ENCODE measurements at places on chromosomes 1 and 21.

DNA sequence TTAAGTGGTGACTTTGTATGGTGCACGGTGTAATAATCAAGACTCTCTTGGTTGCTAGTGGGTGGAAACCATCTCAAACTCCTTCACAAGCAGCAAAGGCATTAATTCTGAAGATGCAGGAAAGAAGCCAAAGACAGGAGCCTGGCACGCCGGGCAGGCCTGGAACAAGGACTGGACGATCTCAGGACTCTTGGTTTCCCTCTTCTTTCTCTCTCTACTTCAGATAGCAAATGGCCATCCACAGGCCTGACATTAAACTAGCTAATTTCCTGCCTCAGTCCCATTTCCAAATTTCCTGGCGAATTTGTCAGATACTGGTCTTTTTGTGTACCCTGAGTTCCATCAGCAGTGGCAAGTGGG, 28.2 kb downstream of the STYXL2 start:
- DNase-seq = no peak

GRCh38 chr1:206923009-206923960, 1.5 kb upstream of the FCMR start:
- DNase-seq = peak; percentile 76

GRCh38 chr1:238492271-238492670, 601.5 kb upstream of the ZP4 start:
- DNase-seq = no peak

DNA sequence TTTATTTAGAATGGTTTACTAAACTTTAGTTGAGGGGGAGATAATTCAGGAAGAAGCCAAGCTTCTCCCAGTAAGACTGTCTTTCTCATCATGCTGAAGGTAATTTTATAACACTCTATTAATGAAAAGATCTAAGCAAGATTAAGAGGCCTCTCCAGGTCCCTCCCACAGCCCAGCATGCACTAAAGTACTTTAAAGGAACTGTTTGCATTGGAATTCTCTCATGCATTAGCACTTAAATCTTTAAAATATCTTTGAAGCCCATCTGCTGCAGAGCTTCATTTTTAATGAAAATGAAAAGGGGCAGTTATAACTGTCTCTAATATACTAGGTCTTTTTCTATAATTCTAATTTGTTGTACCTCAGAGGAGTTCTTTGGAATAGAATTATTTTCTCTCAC, 1379.1 kb upstream of the ADGRL4 start:
- no peak for DNase-seq

GRCh38 chr1:22262583-22262982, 119.7 kb upstream of the WNT4 start:
- no peak for DNase-seq

DNA sequence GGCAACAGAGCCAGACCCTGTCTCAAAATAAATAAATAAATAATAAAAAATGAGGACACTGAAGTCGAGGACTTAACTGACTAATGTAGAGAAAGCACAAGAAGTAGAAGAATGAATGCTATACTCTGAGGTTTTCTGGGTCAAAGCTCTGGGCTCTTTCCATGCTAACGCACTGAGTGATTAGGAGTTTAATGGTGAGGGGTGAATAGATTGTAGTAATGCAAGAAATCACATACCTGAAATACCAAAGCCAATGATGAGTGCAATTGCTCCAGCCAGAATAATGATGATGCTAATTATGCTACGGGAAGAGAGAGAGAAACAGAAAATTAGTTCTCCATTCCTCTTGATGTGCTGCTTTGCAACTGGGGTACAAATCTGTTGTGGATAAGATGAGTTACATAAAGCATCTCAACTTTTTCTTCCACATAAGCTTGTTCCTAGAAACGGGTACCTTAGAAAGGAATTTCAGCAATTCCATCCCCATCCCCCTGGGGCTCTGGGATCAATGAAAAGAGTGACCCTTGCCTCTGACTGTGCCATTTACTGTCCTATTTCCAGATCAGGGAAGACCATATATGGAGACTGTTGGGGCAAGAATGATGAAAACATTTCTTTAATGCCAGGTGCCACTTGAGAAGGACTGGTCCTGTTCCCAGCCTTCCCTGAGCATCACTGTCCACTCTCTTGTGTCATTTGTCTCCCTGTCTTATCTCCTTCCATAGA, 40.7 kb downstream of the VTCN1 start:
- DNase-seq = no peak

- no peak for DNase-seq
Observed at GRCh38 chr1:3029481-3029961, 8.3 kb downstream of the ACTRT2 start.

DNA sequence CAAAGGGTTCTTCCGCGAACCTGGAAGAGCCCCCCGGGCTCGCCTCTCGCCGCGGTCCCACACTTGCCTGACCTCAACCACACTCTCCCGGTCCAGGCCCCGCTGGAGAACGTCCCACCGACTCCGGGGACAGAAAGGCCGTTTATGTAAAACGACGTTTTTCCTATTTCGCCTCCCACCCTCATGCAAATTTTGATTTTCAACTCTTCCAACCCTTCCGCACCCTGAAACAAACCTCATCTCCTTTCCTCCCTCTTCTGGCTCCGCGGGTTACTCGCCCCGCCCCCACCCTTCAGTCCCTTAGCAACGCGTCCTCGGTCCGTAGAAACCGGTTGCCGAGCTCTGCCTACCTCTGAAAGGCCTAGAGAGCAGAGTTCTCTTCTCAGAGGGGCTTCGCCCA, at the start of gene C1orf141:
Gene C1orf141 (minus strand): TSS at position 276 of the 400 bp plus-strand sequence. CDS start 7,730 bp downstream, outside the sequence.
- no peak for DNase-seq

- DNase-seq = no peak
Observed at GRCh38 chr1:208177656-208178055, 66.5 kb downstream of the PLXNA2 start.

DNA sequence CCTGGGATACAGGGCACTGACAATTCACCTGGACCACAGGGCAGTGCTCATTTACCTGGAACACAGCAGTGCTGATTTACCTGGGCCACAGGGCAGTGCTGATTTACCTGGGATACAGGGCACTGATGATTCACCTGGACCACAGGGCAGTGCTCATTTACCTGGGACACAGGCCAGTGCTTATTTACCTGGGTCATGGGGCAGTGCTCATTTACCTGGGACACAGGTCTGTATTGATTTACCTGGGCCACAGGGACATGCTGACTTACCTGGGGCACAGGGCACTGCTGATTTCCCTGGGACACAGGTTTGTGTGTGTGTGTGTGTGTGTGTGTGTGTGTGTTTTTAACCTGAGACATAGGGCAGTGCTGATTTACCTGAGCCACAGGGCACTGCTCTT, 261.7 kb downstream of the MATN1 start:
- no peak for DNase-seq

GRCh38 chr1:195482137-195482536, 1126.1 kb downstream of the KCNT2 start:
- DNase-seq = no peak

DNA sequence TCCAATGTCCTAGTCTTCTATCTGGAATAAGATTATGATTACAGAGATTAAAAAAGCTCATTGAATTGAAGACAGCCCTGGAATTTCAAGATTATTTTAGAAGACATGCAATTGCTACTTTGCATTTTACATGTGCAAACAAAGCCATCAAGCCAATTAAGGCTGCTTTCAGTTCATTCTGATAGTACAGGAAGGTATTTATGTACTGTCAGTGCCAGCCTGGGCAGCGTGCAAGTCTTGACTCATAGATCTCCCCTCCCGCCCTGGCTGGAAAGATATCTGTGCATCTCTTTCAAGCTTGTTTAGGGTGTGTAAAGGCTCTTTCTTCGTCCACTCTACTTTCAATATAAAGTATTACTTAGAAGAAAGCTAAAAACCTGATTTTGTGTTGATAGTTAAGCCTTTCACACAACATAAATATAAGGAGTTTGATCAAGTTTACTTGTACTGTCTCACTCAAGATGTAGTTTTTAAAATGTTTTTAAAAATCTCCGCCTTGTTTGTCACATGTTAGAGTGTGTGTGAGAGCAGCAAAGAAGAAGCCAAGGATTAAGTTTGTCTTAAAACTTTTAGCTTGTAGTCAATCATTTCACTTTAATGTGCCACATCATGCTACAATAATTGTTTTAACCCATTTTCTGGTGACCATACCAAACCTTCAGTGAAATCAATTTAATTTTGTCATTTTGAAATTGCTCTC, 13.6 kb upstream of the LYPLAL1 start:
- no peak for DNase-seq

GRCh38 chr1:211487672-211488208, 4.2 kb downstream of the RD3 start:
- DNase-seq = no peak

DNA sequence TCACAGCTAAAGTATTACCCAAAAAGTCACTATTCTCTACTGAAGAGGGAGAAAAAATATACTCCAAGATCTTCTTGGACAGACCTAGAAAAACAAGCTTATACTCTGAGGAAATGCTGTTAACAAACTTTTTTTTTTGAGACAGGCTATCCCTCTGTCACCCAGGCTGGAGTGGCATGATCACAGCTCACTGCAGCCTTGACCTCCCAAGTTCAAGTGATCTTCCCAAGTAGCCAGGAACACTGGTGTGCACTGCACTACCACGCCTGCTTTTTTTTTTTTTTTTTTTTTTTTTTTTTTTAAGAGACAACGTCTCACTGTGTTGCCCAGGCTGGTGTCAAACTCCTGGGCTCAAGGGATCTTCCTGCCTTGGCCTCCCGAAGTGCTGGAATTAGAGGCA, 17.3 kb downstream of the GLRX2 start:
- no peak for DNase-seq

GRCh38 chr21:37983336-37984095, 67.3 kb upstream of the KCNJ6 start:
- no peak for DNase-seq

GRCh38 chr1:220151454-220151853, 57.5 kb downstream of the IARS2 start:
- DNase-seq = no peak

DNA sequence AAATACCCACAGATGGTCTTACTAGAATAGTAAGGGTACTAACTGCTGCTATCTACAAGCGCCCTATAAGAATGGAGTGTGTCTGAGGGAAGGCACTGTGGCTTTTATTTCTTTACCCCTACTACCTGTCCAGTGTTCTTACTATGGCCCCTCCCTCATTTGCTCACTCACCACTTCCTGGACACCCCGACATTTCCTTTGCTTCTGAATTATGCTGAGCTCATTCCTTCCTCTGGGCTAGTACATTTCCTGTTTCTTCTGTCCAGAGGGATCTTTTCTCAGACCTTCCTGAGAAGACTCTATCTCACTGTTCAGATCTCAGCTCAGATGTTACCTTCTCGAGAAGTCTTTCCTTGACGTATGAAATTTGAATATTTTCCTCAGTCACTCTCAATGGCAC, 192.1 kb upstream of the DAB1 start:
- DNase-seq = no peak

- no peak for DNase-seq
Observed at GRCh38 chr21:16419188-16419921, 689.6 kb downstream of the USP25 start.

- DNase-seq = no peak
Observed at GRCh38 chr1:48596046-48596445, 124.0 kb upstream of the SPATA6 start.

GRCh38 chr1:228149406-228150119, at the start of gene GJC2:
Gene GJC2 (plus strand): TSS chr1:228149930. CDS start chr1:228157759, 7,829 bp downstream.
- no peak for DNase-seq

- DNase-seq = no peak
Observed at GRCh38 chr1:107626073-107626796, 338.7 kb downstream of the VAV3 start.

DNA sequence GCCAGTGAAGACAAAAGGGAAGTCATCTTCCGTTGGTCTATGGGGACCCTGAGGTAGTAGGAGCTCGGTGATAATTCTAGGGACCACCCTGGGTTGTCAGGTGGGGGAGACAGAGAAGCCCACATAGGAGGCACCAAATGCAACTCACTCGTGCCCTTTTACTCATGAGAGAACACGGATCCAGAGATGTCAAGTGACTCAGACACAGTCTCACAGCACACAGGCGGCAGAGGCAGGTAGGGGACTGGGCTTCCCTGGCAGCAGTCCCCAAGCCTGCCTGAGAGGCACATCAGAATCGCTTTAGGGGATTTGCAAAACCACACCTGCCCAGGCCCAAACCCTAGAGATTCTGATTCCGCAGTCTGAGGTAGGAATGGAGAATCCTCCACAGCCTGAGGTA, 31.3 kb upstream of the RUNX3 start:
- no peak for DNase-seq

DNA sequence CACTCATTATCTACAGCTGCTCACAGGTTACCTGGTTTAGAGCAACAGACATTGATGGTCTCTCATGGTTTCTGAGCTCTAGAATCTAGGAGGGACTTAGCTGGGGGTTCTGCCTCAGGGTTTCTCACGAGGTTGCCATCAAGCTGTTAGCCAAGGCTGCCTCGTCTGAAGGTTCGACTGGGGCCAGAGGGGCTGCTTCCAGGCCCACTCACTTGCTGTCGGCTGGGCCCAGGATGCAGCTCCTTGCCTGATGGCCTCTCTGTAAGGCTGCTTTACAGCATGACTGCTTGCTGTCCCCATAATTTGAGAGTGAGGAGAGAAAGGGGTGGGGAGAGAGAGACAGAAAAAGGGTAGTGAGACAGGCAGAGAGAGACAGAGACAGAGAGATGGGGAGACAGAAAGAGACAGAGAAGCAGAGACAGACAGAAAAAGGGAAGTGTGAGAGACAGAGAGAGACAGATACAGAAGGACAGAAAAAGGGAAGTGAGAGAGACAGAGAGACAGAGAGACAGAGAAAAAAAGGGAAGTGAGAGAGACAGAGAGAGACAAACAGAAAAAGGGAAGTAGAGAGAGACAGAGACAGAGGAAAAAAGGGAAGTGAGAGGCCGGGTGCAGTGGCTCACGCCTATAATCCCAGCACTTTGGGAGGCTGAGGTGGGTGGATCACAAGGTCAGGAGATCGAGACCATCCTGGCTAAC, 106.8 kb upstream of the C1orf174 start:
- DNase-seq = no peak

GRCh38 chr1:70977041-70977440, 70.6 kb downstream of the PTGER3 start:
- DNase-seq = no peak

GRCh38 chr1:3698660-3699408, 46.5 kb downstream of the TP73 start:
- no peak for DNase-seq

DNA sequence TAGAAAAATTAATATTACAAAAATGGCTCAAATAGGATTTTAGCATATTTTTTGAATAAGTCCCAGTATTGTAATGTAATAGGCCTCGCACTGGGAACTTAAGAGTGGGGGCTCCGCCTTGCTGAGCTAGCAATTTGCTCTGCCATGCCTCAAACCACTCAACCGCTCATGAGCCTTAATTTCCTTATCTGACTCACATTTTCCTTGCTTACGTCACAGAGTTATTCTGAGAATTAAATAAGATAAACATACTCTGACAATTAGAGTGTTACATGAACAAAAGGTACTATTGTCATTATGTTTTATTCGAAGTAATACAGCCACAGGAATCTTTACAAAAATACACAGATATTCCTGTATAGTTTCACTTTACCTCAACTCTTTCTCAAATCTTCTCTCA, 108.1 kb downstream of the SLC44A5 start:
- no peak for DNase-seq
